ENCODE measurements at places on chromosomes 5 and 9.

- DNase-seq: no peak
These were observed 13.8 kb upstream of the CDC23 start for GRCh38 chr5:138226910-138227309.

DNA sequence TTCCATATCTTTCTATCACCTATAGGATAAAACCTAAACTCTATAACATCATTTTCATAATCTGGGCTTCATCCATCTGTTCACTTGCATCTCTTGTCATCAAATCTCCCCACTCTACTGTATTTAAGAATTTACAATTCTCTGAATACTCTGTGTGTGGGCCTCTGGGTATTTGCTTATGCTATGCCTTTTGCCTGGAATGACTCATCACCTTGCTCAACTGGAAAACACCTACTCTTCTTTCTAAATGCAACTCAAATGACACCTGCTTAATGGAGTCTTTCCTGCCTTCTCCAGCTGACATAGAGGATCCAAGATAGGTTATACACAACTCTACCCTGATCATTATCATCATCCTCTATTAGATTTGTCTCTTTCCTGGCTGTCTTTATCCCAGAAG, 421.7 kb downstream of the SPATA31D1 start:
- no peak for DNase-seq

GRCh38 chr5:543755-544674, 19.8 kb upstream of the SLC9A3 start:
- peak; percentile 4 for DNase-seq

DNA sequence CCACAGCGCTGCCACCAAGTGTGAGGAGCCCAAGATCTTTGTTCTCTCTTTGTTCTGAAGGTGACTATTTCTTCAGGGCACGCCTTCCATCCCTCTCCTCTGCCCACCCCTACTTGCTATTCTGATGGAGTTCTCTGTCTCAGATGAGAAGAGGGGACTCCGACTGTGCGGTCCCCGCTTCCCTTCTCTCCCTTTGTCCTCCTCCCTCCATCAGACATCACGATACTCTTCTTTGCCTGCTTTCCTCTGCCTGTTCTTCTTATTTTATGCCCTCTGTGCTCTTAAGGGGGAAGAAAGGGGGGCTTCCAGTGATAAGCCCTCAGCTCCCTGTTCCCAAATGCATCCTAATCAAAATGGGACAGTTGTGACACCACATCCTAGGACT, 307.8 kb downstream of the RAB3C start:
- no peak for DNase-seq

GRCh38 chr9:130535818-130536521, 43.4 kb upstream of the FUBP3 start:
- DNase-seq: peak; percentile 67

- DNase-seq: no peak
These were observed 2.0 kb downstream of the SLC35A4 start for GRCh38 chr5:140566665-140567064.

DNA sequence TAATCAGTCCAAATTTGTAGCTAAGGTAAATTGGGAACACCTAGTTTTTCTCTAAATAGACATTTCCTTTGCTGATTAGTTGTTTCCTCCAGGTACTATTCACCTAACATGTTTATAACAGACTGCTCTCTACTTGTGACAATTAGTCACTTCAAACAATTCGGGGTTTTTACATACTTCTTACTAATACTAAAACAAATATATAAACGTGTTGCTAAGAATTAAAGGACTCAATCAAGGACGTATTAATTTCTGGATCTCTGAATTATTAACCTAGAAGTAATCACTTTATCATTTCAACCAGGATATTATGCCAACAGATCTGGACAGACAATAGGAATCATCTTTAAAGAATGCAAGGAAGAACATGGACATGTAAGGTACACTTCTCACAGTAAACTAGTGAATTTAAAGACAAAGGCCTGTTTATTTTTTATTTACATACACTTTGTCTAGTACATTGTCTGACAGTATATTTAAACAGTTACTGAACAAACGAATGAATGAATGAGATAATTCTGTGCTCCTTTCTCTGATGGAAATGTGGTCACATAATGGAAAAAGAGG, 22.3 kb downstream of the PJA2 start:
- no peak for DNase-seq

DNA sequence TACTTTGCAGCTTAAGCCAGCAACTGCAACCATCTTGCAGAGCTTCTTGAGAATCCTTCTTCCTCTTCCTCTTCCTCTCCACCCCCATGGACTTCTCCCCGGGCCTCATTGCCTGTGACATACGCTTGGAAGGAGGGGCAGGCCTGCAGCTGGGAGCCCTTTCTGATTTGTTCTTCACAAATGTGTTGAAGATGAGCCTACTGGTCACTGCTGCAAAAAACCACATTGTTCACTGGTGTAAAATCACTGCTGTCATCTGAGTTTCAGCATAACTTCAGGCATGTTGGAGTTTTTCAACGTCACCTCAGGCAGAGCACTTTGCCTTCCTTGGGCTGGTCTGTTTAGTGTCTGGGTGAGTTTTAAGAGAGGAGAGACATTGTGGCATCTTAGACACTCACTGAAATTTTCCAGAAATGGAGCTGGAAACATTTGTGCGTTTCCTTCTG, 7.9 kb downstream of the TJP2 start:
- no peak for DNase-seq

DNA sequence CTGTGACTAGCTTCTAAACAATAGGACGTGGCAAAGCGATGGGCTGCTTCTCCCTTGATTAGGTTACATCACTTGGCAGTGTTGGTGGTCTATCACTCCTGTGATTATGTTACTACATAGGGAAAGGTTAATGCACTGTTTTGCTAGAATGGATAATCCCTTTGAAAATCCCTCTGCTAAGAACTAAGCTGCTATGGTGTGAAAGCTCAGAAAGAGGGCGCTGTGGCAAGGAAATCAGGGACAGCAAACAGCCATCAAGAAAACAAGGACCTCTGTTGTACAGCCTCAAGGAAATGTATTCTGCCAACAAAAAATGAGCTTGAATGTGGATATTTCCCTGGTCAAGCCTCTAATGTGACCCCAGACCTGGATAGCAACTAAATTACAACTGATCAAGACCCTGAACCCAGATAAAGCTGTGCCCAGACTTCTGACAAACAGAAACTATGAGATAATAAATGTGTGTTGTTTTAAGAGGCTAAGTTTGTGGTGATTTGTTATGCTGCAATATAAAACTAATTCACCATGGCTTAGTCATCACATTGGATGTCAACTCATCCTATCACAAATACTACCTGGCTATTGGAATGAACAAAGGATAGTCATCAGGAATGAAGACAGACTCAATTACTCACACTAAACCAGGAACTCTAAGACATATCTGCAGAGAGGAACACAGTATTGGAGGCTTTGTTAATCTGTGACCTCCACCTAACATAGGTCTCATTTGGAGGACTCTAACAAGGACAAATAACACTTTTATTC, 1215.9 kb downstream of the EFNA5 start:
- peak; percentile 27 for DNase-seq

DNA sequence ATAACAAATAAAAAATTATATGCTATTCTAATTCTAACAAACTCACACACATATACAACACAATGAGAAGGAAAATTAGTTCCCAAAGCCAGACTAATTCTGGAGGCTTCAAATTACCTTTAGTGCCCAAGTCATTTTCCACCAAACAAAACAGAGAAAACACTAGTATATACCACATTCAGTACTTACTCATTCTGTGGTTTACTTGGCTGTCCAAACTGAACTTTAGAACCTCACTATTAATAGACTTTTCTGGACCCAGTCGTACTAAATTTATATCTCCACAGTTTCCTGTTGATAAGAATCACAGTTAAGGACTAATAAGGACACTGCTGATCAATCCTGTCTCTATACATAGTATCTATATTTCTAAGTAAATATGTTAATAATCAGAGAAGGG, 66.4 kb downstream of the SETX start:
- no peak for DNase-seq

- DNase-seq: no peak
These were observed 80.7 kb upstream of the TNFAIP8 start for GRCh38 chr5:119275146-119275545.

DNA sequence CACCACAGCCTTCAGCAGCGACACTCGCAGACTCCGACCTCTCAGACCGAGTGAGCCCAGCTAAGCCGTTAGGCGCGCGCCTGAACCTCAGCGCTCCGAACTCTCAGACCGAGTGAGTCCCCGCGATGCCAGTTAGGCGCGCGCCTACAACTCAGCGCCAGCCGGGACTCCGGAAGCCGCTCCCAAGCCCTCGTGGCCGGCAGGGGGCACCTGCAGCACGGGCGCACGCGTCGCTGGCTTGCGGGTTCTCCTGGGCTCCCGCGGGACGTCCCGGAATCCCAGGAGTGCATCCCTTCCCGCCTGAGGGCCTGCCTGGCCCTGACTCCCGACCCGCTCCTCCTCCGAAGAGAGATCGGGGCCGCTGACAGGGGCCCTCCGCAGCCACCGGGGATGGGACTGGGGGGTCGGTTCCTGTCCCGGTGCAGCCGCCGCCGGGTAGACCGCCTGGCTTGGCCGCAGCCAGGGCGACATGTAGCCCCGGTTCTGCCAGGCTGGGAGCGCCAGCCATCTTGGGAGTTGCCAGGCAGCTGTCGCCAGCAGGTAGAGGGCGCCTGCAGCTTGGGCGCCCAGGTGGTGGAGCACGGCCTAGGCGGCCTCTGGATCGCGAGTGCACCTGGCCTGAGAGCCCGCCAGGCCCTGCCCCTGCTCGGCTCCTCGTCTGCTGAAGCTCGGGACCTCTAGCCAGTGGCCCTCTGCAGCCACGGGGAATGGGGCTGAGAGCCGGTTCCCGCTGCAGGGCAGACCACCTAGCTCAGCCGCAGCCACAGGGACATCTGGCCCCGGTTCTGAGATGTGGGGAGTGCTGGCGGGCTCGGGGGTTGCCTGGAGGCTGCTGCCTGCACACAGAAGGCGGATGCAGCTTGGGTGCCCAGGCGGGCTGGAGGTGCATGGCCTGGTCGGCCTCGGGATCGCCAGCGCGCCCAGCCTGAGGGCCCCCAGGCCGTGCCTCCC, at the start of gene ANKRD18A:
Gene ANKRD18A (minus strand): TSS at position 114 of the 951 bp plus-strand sequence. CDS start 311 bp downstream, outside the sequence.
- peak; percentile 87 for DNase-seq

DNA sequence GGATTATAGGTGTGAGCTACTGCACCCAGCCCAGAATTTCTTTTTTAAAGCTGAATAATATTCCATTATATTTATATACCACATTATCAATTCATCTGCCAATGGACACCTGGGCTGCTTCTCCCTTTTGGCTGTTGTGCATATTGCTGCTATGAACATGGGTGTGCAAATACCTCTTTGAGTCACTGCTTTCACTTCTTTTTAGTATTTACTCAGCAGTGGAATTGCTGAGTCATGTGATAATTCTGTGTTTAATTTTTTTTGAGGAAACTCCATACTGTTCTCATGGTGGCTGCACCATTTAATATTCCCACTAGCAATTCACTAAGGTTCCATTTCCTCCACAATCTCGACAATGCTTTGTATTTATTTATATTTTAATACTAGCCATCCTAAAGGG, 36.1 kb upstream of the KIF4B start:
- no peak for DNase-seq

DNA sequence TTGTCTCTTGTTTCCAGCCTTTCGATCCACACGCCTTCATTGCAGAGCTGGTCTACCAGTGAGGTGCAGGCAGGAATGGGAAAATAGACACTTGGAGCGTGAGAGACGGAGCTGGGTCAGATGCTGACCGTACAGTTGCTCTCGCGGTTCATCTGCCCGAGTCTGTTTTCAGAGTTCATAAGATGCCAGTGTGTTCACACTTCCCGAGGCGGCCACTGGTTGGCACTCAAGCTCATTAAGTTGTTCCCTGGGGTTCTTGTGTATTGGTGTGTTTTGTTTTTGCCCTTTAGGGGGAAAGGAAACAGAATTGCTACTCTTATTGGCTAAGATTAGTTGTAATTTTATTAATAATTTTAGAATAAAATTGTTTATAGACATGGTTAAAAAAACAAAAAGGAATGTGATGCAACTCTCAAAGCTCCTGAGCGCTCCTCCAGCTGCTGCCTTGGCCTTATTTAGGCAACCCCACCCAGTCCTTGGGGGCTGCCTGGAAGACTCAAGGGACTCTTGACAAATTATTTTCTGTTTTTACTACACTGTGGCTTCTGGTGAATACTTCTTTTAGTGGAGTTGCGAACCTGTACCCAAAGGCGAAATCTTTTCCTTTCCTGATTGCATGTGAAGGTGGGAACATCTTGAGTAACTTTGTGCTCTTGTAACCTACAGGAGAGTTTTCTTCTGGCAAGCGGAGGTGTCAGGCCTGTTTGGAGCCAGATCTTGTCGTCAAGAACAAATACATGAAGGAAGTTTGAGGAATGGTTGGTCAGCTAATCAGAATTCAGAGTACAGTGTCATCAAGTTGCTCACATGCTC, 146.1 kb downstream of the MAST4 start:
- DNase-seq: no peak

DNA sequence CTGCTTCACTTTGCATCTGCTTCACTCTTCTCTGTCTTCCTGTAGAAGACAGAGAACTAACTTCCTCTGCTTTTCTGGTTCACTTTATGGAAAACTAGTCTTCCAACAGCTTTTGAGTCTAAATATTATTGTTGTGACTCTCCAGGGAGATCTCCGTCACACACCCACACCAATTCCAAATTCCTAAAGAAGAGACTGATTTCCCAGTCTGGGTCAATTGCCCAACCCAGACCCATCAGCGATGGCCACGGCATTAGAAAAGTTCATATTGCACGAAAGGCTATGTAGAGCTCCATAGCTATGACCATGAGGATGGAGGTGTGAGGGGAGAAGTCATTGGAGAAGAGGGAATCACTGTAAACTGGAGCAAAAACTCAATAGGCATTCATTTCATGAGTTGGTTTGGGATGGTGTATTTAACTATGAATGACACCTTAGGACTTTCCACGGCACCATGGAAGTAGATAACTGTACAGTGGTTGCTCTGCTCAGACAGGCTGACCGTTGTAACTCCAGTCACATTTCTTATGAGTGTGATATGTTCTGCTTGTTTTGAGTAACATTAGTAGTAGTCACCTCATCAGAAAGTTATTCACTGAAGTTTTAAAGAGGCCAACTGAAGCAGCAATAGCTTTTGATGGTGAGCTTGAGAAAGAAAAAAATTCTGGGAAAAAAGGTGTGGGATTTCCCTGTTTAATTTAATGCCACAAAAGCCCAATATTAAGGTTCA, 78.1 kb upstream of the MAMDC2 start:
- no peak for DNase-seq

DNA sequence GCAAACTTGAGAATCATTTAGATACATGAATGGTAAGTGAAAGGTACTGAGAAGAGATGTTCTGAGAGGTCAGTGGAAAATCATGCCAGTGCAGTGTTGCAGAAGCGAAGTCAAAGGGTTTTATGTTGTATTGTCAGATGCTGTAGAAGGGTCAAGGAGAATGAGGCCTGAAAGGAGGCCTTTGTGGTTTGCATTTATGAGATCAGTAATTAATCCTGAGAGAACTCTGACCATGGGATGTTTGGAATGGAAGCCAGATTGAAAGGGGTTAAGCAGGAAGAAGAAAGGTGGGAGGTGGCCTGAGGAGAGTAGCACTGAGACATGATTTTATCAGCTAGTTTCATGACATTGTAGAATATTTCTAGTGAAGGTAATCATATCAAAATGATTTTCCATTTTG, 97.8 kb downstream of the ZSWIM6 start:
- DNase-seq: no peak

DNA sequence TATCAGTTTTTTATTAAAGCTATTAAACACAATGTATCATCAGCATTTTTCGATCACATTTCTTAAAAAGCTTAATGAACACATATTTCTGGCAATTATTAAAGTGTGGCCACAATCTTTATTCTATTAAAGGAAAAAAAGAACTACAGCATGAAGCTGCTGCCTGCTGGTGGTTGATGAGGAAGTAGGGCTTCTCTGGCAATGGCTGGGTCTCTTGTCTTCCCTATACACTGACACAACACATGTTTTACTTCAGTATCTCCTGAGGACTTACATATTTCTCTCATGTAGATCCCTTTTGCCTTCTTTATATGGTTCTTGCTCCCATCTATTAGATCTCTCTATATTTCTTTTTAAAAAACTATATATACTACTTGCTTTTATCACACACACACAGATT, 590.7 kb downstream of the RAB3C start:
- DNase-seq: peak; percentile 38
